Trophoblast cell (in vitro differentiated cells and primary cell): ENCODE measurements at places on chromosomes 12 and 14.

DNA sequence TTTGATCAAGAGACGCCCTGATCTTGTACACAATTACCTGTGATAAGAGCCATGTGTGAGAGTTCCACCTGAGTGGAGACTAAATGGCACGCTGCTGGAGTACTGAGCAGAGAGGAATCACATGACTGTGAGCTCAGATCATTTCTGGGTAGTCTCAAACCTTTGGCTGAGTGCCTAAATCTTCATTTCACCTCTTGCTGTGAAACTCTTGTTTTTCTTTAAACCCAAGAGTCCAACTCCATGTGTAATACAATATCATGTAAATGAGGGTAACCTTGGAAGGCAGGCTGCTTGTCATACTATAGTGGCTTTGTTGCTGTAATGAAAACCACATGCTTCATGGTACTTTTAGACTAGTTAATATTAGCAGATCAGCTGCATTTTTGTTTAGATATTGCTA, 156.9 kb downstream of the CAND1 start:
- H3K4me3 ChIP-seq: no peak overlapping the region
- H3K4me1 ChIP-seq: peaks cover 4% of the 10 kb centered on the region
- no peak for DNase-seq
- H3K27me3 ChIP-seq: no peaks in the 10 kb centered on the region

DNA sequence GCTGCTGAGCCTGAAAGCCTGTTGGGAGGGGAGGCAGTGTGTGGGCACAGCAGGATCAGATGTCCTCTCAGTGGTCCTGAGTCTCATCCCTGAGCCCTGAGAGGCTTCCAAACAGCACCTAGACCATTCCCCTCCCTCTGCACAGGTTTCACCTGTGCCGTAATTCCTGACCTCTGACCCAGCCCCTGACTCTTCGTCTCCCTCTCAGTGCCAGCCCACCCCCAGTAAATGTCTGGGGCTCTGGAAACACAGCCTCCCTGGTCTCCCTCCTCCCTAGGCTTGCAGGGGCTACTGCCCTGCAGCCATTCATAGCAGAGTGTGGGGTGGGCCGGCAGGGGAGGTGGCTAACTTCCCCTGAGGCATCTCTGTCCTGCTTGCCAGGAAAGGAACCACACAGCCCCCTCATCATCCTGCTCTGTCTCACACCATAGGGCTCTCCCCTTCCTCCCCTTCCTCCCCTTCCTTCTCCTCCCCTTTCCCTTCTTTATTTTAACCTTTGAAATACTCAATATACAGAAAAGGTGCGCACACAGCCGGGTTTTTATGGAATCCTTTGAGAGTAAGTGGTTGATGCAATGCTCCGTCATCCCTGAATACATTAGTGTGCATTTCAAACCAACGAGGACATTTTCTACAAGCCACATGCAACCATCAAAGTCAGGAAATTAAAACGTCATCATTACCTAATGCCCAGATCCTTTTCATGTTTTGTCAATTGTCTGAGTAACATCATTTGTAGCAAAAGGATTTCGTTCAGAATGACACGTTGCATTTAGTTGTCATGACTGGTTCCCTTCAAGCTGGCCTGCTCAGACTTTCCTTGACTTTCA, 67.0 kb downstream of the PRMT8 start:
- H3K27me3 ChIP-seq: no peaks in the 10 kb centered on the region
- no peaks in the 10 kb centered on the region for H3K4me1 ChIP-seq
- H3K36me3 ChIP-seq: no peaks in the 10 kb centered on the region
- DNase-seq: peak; percentile 11

DNA sequence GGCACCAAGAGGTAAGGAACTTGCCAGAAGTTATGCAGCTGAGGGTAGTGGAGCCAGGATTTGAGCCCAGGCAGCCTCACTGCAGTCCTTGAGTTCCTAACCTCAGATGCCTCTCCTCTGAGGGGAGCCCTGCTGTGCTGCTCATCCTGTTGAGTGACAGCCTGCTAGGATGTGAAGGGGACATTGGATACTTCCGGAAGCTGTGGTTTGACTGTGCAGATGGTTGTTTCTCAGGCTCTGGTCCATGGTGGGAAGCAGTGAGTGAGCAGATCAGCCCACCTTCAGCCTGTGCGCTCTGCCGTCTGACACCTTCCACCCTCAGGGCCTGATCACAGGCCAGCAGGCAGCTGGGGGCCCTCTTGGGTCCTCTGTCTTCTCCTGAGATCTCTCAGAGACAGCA, 253.2 kb downstream of the CACNA1C start:
- H3K4me3 ChIP-seq: no peak overlapping the region
- H3K36me3 ChIP-seq: no peaks in the 10 kb centered on the region
- H3K27me3 ChIP-seq: no peaks in the 10 kb centered on the region
- H3K4me1 ChIP-seq: peaks cover 8% of the 10 kb centered on the region

DNA sequence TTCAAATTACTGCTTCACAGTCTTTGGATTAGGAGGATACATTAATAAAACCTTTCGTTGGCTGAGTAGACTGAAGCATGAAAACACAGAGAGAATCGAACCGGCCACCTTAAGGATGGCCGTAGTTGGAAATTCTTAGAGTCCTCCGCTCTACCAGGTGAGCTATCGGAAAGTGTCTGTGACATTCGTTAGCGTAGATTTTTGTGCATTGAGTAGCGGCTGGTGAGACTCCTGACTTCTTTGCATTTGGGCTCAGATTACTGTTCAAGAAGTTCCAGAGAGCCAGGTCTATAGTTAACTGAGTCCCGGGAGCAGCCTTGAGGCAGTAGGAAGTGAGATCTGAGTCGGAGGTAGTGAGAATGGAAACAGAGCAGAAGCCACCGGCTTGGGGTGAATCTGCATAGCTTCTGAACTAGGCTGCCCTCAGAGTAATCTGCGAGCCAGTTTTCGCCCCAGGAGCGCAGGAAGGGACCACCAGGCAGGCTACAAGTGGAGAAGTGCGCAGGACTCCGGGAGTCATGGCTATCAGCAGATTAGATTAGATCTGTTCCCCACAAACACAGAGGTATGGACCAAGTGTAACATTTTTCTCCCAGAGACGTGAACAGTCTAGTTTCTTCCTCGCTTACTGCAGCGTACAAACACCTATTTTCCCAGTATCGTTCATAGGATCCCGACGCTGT, 11.0 kb downstream of the OR6S1 start:
- H3K4me3 ChIP-seq: peak overlapping the region; percentile 65
- peaks cover 15% of the 10 kb centered on the region for H3K4me1 ChIP-seq
- peak; percentile 55 for DNase-seq
- no peak overlapping the region for H3K27ac ChIP-seq
- H3K36me3 ChIP-seq: no peaks in the 10 kb centered on the region
- H3K27me3 ChIP-seq: no peaks in the 10 kb centered on the region

DNA sequence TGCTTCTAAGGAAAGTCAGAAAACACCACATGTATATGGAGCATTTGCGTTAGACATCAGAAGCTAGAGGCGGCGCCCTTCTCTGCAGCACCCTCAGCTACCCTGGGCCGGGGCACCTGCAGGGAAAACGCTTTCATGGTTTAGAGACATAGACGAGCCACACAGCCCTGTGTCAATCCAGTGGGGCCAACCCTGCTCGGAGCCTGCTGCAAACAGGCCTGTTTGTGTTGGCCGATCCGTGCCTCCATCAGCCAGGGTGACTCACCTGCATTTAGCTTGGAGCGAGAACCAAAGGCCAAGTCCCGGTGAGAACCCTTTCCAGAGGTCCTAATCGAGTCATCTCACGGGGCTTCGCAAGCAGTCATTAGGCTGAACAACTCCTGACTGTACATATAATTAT, 19.5 kb upstream of the FZD10 start:
- H3K4me3 ChIP-seq: no peak overlapping the region
- no peaks in the 10 kb centered on the region for H3K4me1 ChIP-seq
- no peaks in the 10 kb centered on the region for H3K36me3 ChIP-seq

GRCh38 chr14:71703477-71703876, 228.8 kb upstream of the RGS6 start:
- no peak overlapping the region for H3K4me3 ChIP-seq
- H3K27ac ChIP-seq: no peak overlapping the region
- peaks cover 5% of the 10 kb centered on the region for H3K4me1 ChIP-seq
- no peaks in the 10 kb centered on the region for H3K27me3 ChIP-seq
- no peaks in the 10 kb centered on the region for H3K36me3 ChIP-seq

GRCh38 chr12:122834921-122835749, at the start of gene HIP1R:
Gene HIP1R (plus strand): TSS chr12:122835457. CDS start chr12:122835551, 94 bp downstream.
- H3K4me1 ChIP-seq: peaks cover 4% of the 10 kb centered on the region
- DNase-seq: peak; percentile 72
- no peaks in the 10 kb centered on the region for H3K36me3 ChIP-seq

DNA sequence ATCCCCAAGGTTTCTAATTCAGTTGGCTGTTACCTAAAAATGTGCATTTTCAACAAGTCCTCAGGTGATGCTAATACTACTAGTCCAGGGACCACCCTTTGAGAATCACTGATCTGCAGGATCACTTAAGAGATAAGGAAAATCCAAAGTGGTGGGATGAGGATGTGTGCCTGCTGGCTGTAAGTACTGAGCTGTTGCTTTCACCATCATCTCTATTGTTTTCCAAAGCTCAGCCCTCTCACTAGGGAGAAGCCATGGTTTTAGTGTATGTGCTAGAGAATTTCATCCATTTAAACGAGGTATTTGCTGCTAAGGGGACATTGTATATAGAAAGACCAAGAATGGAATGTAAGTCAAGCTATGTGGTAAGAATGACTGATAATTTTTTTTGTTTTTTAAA, 202.3 kb downstream of the KIF21A start:
- H3K27ac ChIP-seq: no peak overlapping the region
- H3K4me3 ChIP-seq: no peak overlapping the region
- DNase-seq: no peak
- H3K27me3 ChIP-seq: no peaks in the 10 kb centered on the region
- H3K36me3 ChIP-seq: no peaks in the 10 kb centered on the region

- no peaks in the 10 kb centered on the region for H3K36me3 ChIP-seq
- DNase-seq: no peak
- no peak overlapping the region for H3K4me3 ChIP-seq
- H3K27ac ChIP-seq: no peak overlapping the region
Observed at GRCh38 chr14:71242237-71242748, 335.0 kb downstream of the PCNX1 start.

GRCh38 chr14:86646696-86647690, 1117.0 kb downstream of the FLRT2 start:
- no peaks in the 10 kb centered on the region for H3K4me1 ChIP-seq

DNA sequence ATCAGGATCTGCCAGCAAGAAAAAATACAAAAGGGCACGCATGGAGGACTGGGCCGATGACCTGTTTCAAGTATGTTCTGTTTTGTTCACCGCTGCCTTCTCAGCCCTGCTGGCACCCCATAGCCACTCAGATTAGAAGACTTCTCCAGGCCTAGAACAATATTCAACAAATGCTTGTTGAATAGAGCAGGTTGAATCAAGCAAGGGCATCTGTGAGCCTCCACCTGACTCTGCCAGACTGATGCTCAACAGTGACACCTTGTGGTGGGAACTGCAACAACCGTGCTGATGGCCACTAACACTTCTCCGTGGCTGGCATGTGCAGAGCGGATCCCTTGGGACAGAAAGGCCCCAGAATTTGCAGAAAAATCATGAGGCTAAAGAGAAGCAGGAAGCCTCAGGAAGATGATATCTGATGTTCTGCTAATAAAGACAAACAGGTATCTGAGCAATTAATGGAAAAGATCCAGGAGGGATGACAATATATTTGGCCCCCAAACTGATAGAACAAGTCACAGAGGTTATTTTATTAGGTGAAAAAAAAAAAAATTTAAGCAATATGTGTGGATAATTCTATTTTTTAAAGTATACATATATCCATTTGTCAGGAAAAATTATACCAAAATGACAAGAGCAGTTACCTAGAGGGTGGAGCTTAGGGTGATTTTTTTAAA, 114.3 kb downstream of the KSR2 start:
- H3K36me3 ChIP-seq: no peaks in the 10 kb centered on the region
- H3K4me1 ChIP-seq: no peaks in the 10 kb centered on the region
- no peaks in the 10 kb centered on the region for H3K27me3 ChIP-seq
- H3K4me3 ChIP-seq: no peak overlapping the region

GRCh38 chr14:104788161-104788818, 7.3 kb downstream of the AKT1 start:
- H3K27me3 ChIP-seq: no peaks in the 10 kb centered on the region
- H3K27ac ChIP-seq: no peak overlapping the region
- H3K4me3 ChIP-seq: no peak overlapping the region
- DNase-seq: peak; percentile 41
- H3K4me1 ChIP-seq: peaks cover 3% of the 10 kb centered on the region
- H3K36me3 ChIP-seq: peaks cover 92% of the 10 kb centered on the region

GRCh38 chr14:68020493-68020892, 200.9 kb downstream of the RAD51B start:
- H3K27me3 ChIP-seq: no peaks in the 10 kb centered on the region
- DNase-seq: no peak
- no peak overlapping the region for H3K4me3 ChIP-seq
- H3K36me3 ChIP-seq: no peaks in the 10 kb centered on the region
- H3K4me1 ChIP-seq: no peaks in the 10 kb centered on the region
- no peak overlapping the region for H3K27ac ChIP-seq
